ENCODE measurements at places on chromosomes 1 and 21. TPM values are rescaled to one million over a fixed set of nuclear protein-coding genes. Genes with fewer than 3 reads are reported as not detected.

GRCh38 chr1:214923278-214923915 is 159.1 kb upstream of the KCNK2 start:
- DNase-seq: no peak

GRCh38 chr1:156959414-156959813 is 39.0 kb downstream of the LRRC71 start:
- DNase-seq: no peak

DNA sequence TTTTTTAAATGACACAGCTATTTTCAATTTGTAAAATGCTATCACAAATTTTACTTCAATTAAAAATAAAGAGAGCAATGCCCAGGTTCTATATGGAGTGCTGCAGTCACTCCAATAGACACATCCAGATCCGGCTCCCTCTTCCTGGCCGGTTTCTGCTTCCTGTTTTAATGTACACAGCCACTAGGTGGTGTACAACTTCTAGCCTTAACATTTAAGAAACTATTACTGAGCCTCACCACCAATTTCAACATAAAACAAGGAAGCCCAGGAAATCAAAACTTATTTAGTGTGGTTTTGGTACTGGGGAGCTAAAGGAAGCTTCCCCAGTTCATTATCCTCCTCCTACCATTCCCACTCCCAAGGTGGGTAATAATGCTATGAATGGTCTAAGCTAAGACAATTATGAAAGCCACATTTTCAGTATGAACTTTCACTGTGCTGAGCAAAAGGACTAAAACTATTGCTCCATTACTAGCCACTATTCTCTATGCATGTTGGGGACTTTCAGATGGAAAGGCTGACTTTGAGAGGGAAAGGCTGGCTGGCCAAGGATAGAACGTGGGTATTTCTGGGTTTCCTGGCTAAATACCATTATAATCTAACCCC is 25.5 kb upstream of the MTMR11 start:
- DNase-seq: peak; percentile 18

The OR10J1 gene
- total RNA-seq: not detected

- no peak for DNase-seq
These were observed 87.6 kb downstream of the LEPR start for GRCh38 chr1:65508051-65508450.

- no peak for DNase-seq
These were observed 81.1 kb upstream of the FGGY start for GRCh38 chr1:59215766-59216291.

DNA sequence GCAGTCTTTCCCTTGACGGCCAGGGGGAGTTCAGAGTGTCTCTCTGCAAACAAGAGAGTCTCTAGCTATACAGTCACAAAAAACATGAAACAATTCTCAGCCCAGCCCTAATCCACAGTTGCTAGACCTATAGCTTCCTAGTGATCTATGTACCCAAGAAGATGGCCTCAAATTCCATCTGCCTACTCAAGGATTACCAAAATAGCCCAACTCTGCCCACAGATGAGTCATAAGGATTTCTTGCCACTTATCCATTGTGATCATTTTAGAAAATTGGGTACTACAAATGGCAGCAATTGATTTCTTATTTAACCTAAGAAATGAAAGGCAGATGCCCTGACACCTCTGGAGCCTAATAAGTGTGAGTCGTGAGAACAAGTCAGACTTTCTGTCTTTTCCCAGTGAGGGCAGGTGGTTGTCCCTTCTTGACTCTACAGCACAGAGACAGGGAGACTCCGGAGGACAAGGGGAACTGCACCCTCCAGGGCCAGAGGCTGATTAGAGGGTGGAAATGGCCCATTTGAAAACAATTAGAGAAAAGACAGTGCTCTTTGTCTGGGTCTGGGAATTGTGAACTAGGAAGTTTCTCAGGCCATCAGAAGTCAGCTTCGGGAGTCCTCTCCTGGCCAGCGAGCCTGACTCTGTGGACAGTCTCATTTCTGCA is 65.4 kb downstream of the ABCA4 start:
- no peak for DNase-seq

DNA sequence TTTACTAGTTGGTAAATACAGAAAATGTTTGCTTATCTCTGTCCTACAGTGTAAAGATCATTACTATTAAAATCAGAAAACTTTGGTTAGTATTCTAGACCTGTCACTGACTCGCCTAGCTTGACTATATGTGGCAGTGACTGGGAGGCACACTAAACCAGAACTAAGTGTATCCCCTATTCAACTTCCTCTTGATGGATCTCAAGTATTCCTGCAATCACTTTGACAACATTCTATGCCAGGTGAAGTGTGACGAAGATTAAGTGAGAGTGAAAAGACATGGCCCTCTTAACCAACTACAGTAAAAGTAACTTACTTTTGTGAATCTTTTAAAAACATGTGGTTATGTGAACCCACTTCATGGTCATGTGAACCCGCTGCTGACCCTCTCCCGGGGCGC is 223.0 kb upstream of the ADAMTS5 start:
- DNase-seq: no peak

DNA sequence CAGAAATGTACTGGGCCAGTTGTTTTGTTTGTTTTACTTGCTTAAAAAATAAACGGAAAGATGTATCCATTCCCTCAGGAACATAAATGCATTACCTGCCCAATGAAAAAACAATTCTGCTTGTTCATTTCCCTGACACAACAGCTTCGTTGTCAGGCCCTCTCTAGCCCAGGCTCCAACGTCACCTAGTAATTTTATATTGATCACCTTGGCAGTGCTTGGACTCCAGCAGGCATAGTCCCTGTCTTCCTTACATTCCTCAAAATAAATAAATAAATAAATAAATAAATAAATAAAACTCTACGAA is 1.2 kb downstream of the CEP170 start:
- no peak for DNase-seq

- no peak for DNase-seq
These were observed 55.6 kb downstream of the SLX9 start for GRCh38 chr21:44995343-44995941.

DNA sequence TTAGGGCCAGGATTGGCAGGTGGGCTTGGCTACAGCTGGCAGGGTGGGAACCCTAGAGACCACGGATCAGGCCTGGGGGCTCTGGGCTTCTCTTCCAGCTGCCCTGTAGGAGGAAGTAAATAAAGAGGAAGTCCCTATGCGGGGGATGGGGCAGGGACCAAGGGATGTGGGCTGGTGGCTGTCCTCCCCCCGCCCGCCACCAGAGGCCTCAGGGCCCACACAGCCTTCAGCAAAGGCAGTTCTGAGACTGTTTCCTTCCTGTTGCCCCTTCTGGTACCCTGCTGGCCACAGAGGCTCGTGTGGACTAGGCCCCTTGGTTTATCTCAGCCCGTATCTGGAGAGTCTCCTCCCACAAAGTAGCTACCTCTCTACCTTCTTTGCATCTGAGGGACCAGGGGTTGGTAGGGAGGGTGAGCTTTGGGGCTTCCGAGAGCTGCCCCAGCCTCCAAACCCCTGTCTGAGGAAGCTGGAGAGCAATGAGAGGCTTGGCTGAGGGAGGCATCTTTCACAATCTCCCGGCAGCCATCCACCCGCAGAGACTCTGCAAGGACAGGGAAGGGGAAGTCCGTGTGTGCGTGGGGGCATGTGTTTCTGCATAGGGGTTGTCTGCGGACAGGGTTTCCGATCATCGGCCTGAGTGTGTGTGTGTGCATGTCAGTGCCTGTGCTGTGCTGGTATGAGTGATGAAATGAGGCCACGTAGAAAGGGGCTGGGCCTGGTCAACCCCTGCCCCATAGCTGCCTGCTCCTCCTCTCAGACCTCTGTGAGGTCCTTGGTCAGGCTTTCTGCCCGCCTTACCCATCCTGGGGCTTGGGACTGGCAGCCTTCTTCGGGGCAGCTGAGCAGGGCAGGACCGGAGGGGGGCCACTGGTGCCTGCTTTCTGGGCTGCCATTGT is 12.5 kb downstream of the RPS6KA1 start:
- DNase-seq: peak; percentile 67

The TMEM240 gene
- total RNA-seq: 0.59 TPM

GRCh38 chr1:232806186-232806510 is 932 bp downstream of the MAP10 start:
- DNase-seq: no peak

The SEMA6C gene
- 2.9 TPM for total RNA-seq

The GREM2 gene
- not detected for total RNA-seq

- no peak for DNase-seq
These were observed 149.2 kb downstream of the CACNA1E start for GRCh38 chr1:181632492-181632891.

GRCh38 chr1:1832820-1833219 is 54.5 kb upstream of the NADK start:
- DNase-seq: no peak

The OR2L13 gene
- not detected for total RNA-seq

The GJA9 gene
- total RNA-seq: not detected

Data from CD8-positive, alpha-beta memory T cell (primary cell).